Kidney (tissue), 22 donors: ENCODE measurements at places on chromosomes 11 and 22. TPM values are rescaled to one million over a fixed set of nuclear protein-coding genes. Genes with fewer than 3 reads are reported as not detected.

OR52H1 gene
- 0.57 TPM for total RNA-seq

FOLH1 gene
- 1.3 TPM for total RNA-seq

ARHGAP8 gene
- total RNA-seq: 35.7 TPM

GRCh38 chr11:3230636-3231549 is 1.3 kb downstream of the MRGPRE start:
- DNase-seq: no peak

DNA sequence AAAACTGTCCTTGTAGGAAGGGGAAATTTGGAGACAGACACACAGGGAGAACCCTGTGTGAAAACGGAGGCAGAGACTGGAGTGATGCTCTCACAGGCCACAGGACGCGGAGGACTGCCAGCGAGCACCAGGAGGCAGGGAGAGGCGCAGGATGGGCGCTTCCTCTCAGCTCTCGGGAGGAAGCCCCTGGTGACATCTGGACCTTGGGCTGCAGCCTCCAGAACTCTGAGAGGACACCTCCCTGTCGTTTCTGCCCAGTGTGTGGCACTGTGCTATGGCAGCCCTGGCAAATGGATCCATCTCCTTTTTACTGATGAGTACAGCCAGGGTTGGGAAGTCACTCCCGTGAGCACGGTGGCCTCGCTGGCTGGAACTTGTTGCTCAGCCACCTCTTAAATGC is 73.9 kb downstream of the LRRC32 start:
- no peak for DNase-seq

DNA sequence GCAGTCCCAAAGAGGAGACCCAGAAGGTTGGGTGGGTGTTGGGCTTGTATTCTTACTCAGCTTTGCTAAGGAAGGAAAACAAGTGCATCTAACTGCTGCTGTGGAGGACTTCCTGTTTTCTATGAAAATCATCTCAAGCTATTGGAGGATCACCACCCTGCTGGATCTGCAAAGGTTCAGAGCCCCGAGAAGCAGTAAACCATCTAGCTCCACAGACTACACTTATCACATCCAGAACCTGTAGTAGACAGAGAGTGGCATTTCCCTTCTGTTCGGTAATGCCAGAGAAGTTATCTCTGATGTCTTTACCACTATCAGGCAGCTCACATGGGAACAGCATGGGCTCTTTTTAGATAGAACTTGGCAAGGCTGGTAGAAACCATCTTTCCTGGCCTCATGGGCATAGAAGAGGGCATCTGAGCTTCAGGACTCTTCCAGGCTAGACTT is 21.7 kb downstream of the KCNJ1 start:
- DNase-seq: no peak

DNA sequence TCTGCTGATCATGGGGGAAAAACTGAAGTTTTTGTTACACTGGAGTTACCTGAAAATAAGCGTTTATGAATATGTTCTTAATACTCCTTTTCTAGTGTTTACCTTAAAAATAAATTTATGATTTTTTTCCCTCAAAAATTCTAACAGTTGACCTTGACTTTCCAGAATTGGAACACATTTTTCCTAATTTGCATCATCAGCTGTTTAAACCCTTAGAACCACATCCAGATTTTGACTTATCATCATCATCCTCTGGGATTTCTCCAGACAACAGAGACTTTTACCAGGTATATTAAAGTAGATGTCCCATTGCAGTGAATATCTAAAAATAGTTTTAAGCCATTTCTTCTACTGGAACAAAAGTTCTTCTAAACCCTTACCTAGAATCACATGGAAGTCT is 17.2 kb downstream of the TAF1D start:
- DNase-seq: no peak

GRCh38 chr22:23098230-23098705 is 27.9 kb downstream of the GNAZ start:
- DNase-seq: no peak

- no peak for DNase-seq
Observed at GRCh38 chr22:35258191-35258988, 1.1 kb downstream of the HMGXB4 start.

- no peak for DNase-seq
Observed at GRCh38 chr11:18936002-18936673, 3.1 kb downstream of the MRGPRX1 start.

- no peak for DNase-seq
Observed at GRCh38 chr11:64244966-64245365, 1.8 kb downstream of the PPP1R14B start.

- DNase-seq: no peak
Observed at GRCh38 chr11:14041040-14041439, 78.5 kb downstream of the SPON1 start.

DNA sequence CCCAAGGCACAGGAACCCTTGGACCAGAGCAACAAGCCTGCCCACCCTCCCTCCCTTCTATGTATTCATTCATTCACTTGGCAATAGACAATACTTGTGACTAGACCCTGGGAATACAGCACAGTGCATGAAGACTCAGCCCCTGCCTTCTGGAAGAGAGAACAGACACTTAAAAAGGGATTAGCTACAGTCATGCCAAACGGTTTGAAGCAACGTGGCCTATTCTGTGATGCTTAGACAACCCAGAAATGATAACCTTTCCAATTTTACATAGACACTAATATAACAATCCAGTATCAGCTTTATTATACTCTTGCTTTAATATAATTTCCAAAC is 52.6 kb downstream of the KREMEN1 start:
- no peak for DNase-seq

GRCh38 chr11:100816823-100817222 is 129.7 kb downstream of the ARHGAP42 start:
- DNase-seq: no peak

- DNase-seq: no peak
Observed at GRCh38 chr11:33507967-33508366, 192.7 kb downstream of the C11orf91 start.

DNA sequence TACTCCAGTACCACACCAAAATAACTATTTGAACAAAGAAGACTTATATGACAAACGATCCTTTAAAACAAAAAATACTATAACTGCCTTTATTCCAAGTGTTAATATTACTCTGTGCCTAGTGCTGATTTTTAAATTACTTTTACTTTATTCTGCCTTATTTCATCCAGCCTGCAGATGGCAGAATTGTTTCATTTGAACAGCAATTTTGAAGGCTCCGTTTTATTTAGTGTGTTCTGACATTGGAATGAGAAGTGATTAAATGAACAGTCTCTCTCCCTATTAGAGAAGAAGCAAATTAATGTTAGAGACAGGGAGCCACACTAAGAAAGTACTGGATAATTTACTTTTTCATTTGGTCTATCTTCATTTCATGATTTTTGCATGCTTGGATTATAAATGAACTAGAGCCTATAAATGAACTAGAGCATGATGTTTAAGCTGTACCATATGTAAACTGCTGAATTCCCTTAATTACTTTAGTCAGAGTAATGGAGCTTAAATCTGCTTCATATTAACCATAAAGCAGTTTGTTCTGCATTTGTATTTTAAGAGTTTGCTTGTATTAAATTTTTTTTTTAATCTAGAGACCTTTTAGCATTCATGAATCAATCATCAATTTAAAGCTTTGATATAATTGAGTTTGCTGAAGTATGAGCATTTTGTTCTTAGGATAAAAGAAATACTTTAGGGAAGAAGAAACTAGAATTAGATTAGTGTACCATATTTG is 9.8 kb downstream of the PDHX start:
- peak; percentile 79 for DNase-seq
